ENCODE measurements at places on chromosomes 1 and 21.

GRCh38 chr1:76153841-76154205, 79.3 kb downstream of the ST6GALNAC3 start:
- no peak for DNase-seq

- DNase-seq: no peak
These were observed 19.9 kb upstream of the KCNE2 start for GRCh38 chr21:34343838-34344381.

DNA sequence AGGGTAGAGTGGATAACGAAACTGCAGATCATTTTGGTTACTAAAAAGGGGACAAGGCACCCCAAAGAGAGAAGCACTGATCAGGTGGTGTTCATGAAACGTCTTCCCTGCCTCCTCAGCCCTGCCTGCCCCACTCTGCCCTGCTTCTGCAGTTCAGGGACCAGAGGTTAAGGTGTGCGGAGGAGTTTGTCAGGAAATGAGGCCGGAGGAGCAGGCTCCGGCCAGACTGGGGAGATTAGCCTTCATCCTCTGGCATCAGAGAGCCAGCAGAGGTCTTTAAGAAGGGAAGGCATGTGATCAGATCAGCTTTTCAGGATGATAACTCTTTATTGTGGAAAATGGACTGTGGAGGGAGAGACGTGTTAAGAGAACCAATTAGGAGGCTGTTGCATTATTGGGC, 291.9 kb upstream of the NR5A2 start:
- no peak for DNase-seq

- DNase-seq: peak; percentile 10
These were observed 36.2 kb upstream of the F13B start for GRCh38 chr1:197103300-197103699.

DNA sequence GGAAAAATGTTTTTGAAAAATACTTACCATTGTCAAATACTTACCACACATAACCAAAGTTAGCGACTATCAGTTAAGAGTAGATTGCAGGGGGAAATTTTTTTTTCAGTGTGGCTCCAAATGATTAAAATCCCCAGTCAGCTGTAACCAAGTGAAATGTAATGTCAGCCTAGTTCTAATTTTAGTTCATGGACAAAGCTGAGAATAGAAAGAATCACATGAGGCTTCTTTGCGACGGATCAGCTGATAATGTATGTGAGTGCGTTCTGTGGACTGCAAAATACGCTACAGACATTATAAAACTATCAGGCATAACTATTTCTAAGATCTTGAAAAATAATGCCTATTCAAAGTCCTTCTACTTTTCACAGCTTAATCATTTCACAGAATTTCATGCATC, at the start of gene LRRC39:
TSS of gene LRRC39 (minus strand) at position 166 of the 400 bp plus-strand sequence. CDS start 9,740 bp downstream, outside the sequence.
- DNase-seq: no peak

- DNase-seq: peak; percentile 82
These were observed 32.3 kb downstream of the SLC9A1 start for GRCh38 chr1:27122652-27123051.

- DNase-seq: peak; percentile 20
These were observed 1.5 kb downstream of the ENAH start for GRCh38 chr1:225651376-225651871.

GRCh38 chr1:155168456-155169210, 4.5 kb downstream of the KRTCAP2 start:
- no peak for DNase-seq

GRCh38 chr1:57500136-57500830, 76.4 kb upstream of the DAB1 start:
- no peak for DNase-seq

GRCh38 chr21:41480086-41480690, 27.8 kb downstream of the TMPRSS2 start:
- no peak for DNase-seq

DNA sequence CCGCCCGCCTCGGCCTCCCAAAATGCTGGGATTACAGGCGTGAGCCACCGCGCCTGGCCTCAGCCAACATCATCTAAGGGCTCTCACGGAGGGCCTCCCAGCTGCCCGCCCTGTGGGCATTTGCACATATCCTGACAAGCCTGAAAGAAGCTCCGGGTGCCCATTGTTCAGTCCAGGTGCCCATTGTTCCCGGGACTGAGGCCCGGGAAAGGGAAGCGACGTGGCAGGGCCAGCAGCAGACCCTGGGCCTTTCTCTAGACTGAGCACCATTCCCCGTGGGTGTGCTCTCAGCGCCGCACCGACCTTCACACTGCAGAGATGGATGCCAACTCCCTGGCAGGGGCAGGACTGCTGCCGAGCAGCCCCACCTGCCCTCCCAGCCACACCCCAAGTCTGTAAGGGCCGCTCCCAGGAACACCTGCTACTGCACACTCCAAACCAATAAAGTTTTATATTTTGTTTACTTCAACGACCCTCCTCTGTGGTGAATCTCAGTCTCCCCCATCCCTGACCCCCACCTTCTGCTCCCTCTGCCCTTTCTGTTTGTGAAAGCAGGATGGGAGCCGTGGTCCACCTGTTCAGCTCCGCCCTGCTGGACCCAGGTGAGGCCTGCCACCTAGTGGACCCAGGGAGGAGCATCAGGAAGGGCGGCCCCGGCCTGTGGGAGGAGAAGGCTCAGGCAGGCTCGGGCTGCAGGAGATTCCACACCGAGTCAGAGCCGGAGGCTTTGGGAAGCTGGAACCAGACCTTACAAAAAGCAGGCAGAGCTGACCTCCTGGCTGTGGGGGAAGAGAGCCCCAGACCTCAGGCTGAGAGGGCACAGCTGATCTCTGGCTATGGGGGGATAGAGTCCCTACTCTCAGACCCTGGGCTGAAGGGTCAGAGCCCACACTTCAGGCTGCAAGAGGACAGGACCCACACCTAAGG, 1.1 kb upstream of the TMEM82 start:
- DNase-seq: peak; percentile 46

DNA sequence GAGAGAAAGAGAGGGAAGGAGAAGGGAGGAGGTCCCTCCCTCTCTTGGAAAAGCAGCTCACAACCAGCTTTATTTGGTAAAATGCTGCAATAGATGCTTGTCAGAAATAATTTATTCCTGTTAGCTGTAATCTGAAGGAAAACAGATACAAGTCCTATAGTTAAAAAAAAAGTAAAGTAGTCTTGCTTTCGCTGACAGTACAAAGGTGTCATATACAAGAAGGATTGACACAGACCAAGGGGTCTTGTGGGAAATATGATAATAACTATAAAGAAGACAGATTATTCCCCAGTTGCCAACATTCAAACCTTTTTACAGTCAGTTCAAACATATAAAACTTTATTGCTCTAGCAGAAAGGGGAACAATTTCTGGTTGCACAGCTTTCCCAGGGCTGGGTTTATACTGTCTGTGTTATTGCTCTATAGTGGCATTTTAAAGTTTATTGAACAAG, 145.0 kb downstream of the PBX1 start:
- no peak for DNase-seq

- DNase-seq: peak; percentile 56
These were observed 54.7 kb downstream of the APP start for GRCh38 chr21:26115899-26116298.

DNA sequence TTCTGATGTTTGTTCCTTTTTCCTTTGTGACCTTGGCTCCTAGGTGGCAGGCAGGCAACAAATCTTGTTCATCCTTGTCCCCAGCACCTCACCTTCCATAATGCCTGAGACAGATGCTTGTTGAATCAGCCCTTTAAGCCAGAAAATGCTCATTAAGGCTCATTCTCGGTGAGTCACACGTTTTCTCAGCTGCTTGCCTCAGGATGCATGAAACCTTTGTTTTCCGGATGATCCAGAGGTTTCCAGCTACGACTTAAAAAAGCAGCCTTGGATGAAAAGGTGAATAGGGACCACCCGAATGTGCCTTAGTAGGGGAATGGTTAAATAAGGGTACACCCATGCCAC, 4.6 kb upstream of the ATP13A2 start:
- peak; percentile 57 for DNase-seq

GRCh38 chr1:230694464-230694863, 19.5 kb downstream of the AGT start:
- no peak for DNase-seq

GRCh38 chr1:168473126-168473525, 70.7 kb downstream of the XCL2 start:
- no peak for DNase-seq

DNA sequence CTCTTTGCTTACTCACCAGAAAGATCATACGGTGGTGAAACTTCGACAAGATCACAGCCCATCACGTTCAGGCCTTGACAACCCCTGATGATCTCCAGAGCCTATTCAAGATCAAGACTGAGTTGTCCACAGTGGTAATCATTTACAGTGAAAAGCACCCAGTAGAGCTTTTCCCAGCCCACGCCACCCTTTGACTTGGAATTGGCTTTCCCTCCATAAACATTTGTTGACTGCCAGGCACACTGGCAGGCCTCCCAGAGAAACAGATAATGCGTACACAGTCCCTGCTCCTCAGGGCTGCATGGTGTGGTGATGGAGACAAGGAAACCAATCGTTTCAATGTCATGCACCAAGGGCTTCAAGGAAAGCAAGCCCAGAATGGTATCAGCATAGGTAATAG, 10.1 kb downstream of the AGMAT start:
- no peak for DNase-seq

DNA sequence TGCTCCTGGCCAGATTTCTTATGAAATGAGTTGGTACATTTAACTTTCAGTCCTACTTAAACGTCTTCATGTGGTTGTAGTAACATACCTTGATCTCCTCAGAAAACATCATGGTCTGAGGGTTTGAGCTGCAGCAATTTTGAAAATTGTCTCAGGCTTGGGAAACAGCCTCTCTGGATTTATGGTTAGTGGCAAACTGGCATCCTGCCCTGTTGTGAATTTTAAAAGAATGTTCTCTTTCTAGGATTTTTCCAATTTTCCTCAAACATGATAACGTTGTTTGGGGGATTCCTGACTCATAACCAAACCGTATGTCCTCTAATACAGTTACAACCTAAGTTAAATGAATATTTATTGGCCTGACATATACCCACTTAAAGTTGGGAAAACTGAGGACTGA, 624.4 kb downstream of the LMO4 start:
- DNase-seq: peak; percentile 76

DNA sequence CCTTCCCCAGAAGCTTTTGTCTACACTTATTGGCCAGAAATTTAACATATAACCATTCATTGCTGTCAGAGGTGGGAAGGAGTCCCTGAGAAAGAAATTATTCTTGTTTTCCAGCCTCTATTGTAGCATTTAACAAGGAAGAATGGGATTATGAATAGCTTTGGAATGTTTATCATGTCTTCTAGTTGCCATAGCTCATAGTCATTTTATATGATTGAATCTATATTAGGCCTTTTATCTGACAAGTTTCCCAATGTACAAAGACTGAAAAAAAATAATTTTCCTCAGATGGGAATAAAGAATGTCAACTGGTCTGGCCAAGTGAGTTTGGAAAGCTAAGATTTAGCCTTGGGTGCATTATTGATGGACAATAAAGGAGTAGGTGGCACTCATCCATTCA, 28.3 kb downstream of the PTPRC start:
- peak; percentile 74 for DNase-seq

DNA sequence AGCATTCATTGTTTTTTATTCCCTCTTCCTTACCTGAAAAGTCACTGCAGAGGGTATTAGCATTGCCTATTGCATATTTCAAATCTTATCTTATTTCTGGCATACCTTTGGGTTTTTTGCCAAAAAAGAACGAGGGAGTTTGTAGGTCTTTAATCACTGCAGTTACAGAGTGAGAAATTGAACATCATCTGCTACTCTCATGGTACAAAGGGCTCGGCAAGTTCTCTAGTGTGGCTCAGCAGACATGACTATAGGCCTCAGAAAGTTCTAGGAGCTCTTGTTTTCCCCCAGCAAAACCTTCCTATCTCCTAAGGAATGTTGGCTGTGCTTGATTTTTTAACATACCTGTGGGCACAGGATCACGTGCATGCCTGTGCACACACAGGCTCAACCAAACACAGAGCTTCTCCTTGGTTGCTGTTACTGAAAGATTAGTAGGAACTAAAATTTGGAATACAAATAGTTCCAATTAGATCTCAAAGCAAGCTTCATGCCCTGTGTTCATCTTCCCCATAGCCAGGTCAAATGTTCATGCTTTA, 69.7 kb downstream of the CCDC185 start:
- DNase-seq: no peak

GRCh38 chr21:31938330-31939301, 65.8 kb downstream of the HUNK start:
- no peak for DNase-seq

GRCh38 chr1:216154063-216154462, 269.2 kb downstream of the USH2A start:
- DNase-seq: no peak

GRCh38 chr1:116352349-116352813, 20.7 kb upstream of the ATP1A1 start:
- DNase-seq: no peak

- DNase-seq: no peak
These were observed 108.7 kb upstream of the F3 start for GRCh38 chr1:94650301-94650700.

DNA sequence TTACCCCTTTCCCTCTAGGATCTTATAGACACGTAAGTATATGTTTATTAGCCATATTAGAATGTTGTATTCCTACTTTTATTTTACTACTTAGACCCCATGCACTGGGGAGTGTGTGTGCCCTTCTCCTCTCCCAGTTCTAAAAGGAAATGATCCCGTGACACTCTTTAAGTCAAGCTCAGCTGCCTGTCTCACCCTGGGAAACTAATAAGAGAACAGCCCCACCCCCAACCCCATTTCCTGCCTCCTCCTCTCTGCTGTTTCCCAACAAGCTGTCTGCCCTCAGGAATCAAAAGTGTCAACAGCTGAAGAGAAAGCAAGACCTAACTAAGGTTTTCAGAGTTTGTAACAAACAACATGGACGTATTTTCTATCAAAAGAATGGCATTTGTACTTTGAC, 92.6 kb upstream of the VAV3 start:
- DNase-seq: peak; percentile 19

DNA sequence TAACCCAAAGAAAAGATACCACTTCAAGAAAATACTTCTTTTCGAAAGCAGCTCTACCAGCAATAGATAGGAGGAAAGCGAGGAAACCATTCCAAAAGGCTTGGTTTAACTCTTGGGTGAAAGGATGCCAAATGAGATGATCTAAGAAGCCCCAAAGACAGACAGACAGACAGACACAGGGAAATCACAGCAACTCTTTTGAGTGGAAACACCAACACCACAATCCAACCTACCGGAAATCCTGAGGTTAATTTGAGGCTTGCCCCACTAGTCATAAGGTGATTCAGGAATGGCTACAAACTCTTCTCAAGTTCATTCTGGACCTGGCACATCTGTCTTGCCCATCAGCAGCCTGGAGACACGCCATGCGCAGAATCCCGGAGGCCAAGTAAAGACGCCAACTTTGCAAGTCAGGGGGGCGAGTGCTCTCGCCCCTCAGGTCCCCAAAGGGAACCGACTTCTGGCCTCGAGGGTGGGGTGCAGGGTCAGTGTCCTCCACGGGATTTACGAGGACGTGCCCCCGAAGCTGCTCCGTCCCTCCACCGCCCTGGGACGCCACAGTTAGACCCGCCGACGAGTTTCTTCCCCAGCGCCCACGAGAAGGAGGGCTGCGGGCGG, 778 bp downstream of the EVI5 start:
- DNase-seq: peak; percentile 37

DNA sequence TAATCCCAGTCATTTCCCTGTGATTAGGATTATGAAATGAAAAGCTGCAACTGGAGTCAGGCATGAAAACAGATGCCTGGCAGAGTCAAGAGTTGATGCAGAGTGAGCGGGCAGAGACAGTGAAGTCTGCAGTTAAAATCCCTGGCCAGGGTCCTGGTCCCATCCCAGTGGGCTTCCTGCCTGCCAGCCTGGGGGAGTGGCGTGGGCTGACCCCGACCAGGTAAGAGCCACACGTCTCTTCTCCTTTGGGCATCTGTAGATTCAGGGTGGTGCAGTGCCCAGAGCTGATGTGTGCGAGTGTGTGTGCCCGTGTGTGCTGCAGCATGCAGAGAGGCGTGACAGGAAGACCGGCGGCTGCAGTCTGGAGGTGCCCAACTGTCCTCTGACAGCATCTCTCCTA, 6.2 kb upstream of the KIAA1614 start:
- DNase-seq: no peak

Data from fibroblast of skin of right quadriceps (primary cell).